ENCODE measurements at places on chromosomes 5 and 9.

- no peak for DNase-seq
Observed at GRCh38 chr9:38305582-38305981, 86.9 kb upstream of the ALDH1B1 start.

DNA sequence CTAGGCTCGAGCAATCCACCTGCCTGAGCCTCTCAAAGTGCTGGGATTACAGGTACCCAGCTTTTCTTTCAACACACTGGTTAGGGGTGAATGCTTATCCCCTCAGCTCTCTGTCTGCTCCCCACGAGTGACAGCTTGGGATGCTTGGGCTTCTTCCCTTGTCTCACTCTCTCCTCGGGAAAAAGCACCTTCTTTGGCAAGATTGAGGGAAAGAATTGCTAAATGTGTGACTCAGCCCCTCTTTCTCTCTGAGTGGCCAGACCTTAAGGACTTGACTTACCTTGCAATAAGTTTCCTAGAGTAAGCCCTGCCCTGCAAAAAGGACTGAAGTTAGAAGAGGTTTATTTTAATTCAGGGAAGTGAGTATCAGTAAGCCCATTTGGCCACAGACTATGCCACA lies 68.1 kb upstream of the ERBIN start:
- DNase-seq, result peak; percentile 33

- no peak for DNase-seq
Observed at GRCh38 chr9:127216888-127217217, 47.7 kb upstream of the GARNL3 start.

- no peak for DNase-seq
Observed at GRCh38 chr9:84512493-84512892, 157.0 kb upstream of the NTRK2 start.

DNA sequence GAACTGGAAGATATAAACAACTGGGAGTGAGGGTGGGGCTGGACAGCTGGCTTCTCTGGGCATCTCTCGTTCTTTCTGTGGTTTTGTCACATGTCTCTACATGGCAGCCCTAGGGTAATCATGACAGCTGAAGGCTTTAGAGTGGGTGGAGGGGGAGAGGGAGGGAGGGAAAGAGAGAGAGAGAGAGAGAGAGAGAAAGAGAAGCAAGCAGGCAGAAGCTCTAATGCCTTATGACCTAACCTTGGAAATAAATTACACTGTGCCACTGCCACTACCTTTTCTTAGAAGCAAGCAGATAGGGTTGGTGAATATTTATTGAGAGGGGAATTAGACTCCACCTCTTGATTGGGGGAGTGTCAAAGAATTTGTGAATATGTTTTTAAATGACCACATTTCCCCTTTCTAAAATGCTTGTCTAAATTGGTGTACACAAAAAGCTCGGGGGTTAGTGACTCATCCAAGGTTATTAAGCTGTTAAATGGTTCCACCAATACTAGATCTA lies 2.6 kb upstream of the DAPK1 start:
- DNase-seq, result no peak

- no peak for DNase-seq
Observed at GRCh38 chr5:112799661-112800060, 61.4 kb upstream of the SRP19 start.

GRCh38 chr9:131492070-131492469 lies 10.6 kb upstream of the POMT1 start:
- DNase-seq, result no peak

DNA sequence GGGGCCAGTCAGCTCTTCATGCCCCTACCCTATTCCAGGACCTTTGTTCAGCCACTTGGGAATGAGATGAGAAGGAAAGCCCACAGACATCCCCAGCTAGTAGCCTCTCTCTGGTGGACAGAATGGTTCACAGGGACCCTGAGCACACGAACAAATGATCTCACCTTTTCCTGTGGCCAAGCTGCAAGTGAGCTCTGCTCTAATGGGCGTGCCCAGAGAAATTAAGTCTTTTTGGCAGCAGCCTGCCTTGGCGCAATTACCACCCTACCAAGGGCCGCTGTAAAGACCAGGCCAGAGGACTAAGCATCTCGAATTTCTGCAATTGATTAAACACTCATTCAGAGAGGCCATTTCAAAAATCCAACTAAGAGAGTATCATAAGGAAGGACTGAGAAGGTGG lies 56.0 kb downstream of the WHRN start:
- DNase-seq, result no peak
